ENCODE measurements at places on chromosomes 1 and 21.

GRCh38 chr1:22374001-22374400 lies 77.7 kb upstream of the ZBTB40 start:
- no peak for DNase-seq

DNA sequence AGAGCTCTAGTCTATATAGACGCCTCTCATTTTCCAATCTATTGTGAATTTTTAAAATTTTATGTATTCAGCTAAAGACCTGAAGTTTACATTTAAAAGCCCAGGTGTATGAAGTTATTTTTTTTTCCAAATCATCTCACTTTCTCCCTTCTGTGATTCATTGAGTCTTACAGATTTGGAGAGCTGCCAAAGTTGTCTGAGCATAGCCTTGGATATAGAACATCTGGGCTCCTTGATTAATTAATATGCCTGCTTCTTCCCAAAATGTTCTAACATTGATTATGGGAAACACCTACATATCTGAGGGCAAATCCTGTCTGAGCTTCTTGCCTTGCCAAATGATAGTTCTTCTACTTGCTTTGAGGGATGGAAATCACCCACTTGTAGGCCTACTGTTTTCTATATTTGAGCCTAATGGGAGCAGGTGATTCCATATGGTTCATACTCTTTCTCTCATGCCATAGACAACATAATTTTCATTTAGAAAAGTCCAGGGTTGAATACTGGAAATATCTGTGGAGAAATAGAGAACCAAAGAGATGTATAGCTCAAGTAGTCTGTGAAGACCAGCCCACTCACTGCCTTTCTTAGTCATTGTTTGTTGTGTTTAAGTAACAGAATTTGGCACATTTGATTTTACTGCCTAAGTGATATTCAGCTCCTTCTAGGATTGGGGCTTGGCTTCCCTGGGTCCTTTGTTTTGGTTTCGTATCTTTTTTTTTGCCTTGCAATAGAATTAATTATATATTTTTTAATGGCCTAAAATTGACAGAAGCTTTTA lies 46.2 kb downstream of the MACF1 start:
- DNase-seq = no peak

DNA sequence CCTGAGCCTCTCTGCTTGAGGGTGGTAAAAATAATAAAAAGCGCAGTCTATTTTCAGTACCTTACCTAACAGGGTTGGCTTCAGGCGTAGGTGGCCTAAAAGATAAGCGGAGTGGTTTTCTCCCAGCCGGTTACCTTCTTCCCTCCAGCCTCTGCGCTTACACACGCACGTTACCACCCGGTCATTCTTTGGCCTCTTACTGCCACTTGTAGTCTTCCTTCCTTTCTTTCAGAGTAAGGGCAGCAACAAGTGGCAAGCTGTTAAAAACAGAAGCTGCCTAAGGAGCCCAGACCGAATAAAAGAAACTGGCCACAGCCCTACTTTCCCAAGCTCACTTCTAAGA lies 35.4 kb downstream of the CLCA1 start:
- DNase-seq = no peak

DNA sequence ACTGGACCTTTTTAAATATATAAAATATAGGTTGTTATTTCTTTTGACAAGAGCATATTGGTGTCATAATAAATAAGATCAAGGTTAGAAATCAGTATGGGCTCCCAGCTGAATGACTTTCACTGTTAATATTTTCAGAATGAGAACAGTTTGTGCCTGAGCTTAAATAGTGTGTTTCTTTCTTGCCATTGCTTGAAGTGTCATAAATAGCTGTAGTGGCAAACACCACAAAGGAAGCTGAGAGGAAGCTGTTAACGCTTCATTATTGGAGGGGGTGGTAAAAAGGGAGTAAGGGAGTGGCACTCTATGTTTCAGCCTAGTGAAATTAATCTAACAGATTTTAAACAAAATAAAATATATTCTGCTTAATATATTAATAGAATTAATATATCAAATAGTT lies 1089.8 kb upstream of the NCAM2 start:
- DNase-seq = no peak

- peak; percentile 37 for DNase-seq
These were observed 705 bp downstream of the KHDRBS1 start for GRCh38 chr1:32014199-32014947.

DNA sequence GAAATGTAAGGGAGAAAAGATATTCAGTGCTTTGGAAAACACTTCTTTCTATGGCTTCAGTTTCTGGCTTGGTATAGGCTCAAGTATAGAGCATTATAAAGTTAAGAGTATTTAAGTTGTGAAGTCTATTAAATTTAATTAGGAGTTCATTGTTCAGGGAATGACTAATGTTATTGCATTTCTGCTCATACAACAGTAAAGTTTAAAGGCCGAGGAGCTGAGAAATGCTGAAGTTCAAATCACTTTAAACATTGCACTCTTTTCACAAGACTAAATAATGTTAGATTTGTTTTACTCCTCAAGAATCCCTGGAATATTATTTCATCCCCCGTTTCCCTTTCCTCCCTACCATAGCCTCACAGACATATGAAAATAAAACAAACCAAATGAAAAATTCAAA lies 30.1 kb downstream of the RGS5 start:
- no peak for DNase-seq

DNA sequence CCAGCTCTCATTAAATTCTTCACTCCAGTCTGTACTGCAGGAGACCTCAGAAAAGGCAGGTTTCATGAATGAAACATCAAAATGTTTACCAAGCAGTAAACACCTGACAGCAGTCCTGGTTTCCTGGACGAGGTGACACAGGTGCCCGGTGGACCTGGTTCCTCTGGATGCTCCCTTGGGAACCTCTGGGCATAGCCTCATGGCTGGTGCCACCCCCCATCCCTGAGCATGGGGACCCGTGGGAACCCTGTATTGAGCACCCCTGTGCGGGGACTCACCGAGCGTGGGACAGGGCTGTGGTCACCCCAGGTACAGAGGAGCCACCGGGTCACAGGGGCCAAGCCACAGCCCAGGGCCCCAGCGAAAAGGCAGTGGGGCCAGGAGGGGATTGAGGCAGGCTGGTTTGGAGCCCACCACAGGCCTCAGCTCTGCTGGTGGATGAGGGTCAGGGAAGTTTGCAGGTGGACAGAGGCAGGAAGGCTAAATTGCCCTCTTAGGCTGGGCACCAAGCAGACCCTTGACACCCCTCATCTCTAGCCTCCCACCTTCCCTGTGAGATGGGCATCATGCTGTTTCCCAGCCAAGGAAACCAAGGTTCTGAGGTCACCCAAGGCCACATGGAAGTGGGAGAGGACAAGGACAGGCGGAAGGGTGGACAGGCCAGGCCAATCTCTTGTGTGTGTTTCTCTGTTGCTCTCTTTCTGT lies 158.4 kb downstream of the PTPRU start:
- DNase-seq = no peak

GRCh38 chr21:40453183-40453582 lies 393.8 kb downstream of the DSCAM start:
- no peak for DNase-seq

- no peak for DNase-seq
These were observed 317.0 kb downstream of the USP25 start for GRCh38 chr21:16046656-16047330.

DNA sequence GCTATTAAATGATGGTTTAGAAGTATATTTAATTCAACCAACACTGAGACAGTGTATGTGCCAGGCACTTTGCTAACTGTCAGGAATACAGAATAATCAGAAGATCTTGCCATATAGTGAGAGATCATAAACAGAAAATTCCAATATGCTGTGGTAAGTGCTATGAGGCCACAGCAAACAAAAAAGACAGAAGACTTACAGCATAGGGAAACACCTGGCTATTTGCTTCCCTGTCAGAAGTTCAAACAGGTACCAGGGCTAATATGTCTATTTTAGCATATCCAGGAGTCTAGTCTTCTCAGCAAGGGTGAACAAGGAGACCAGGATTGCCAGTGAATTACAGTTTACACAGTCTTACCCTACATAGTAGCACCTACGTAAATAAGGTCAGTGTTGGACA lies 30.4 kb downstream of the TRIT1 start:
- DNase-seq = no peak

DNA sequence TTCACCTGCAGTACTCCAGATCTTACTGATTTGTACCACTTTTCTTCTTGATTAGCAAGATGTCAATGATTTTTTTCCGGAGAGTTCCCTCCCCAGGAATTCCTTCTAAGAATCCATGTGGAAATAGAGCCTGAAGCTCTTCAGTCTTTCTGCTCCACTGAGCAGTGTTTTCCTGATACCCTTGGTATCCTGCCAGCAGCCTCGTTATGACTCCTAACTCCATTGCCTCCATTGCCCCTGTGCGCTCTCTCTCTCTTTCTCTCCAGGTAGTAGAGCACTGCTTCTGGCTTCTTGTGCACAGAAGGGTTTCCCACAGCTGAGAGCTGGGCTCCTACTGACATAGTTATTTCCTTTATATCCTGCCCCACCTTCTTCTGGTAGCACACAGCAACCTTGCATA lies 12.2 kb downstream of the UBE2U start:
- DNase-seq = no peak

DNA sequence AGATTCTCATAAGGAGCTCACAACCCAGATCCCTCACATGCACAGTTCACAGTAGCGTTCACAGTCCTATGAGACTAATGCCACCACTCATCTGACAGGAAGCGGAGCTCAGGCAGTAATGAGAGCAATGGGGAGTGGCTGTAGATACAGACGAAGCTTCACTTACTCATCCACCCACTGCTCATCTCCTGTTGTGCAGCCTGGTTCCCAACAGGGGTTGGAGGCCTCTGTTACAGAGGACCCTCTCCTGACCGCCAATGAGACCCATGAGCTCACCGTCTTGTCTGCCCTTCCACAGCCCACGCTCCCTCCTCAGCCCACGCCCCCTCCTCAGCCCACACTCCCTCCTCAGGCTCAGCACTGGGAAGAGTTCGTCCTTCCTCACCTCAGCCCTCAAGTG lies 39.6 kb downstream of the RSPH1 start:
- DNase-seq = no peak

- DNase-seq = no peak
These were observed 1817.1 kb downstream of the BRINP3 start for GRCh38 chr1:188660572-188660971.

DNA sequence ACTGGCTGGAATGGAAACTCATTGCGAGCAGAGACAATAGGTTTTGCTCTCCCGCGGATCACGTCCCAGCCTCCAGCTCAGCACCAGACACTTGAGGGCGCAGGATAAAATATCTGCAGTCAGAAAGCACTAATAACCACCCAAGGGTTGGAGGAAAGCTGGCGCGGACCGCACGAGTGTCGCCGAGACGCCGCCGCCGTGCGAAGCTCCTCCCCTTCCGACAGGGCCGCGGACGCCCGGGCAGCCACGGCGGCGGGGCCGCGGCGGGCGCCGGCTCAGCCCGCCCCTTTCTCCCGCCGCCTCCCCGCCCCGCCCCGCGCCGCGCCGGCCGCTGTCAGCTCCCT lies at the start of gene CMPK1:
Gene CMPK1 (plus strand): TSS at position 213 of the 344 bp plus-strand sequence. CDS start 156 bp downstream, outside the sequence.
- peak; percentile 90 for DNase-seq

All from GM13977 (cell line).